ENCODE measurements at places on chromosomes 7 and 10.

DNA sequence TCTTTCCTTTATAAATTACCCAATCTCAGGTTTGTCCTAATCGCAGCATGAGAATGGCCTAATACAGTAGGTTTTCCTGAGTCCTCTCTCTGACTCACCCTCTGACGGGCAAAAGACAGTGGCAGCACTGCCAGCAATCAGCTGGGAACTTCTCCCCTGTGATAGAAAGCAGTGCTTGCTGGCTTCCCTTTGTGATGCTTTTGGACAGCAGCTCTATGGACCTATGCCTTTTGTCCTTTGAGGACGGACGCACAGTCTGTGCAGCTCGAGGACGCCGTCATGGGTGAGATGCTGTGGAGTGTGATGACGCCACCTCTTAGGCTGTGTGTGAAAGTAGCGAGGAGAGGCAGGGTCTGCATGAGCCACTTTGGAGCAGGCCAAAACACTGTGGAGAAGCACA lies 68.8 kb downstream of the KIAA1217 start:
- no peak for DNase-seq

DNA sequence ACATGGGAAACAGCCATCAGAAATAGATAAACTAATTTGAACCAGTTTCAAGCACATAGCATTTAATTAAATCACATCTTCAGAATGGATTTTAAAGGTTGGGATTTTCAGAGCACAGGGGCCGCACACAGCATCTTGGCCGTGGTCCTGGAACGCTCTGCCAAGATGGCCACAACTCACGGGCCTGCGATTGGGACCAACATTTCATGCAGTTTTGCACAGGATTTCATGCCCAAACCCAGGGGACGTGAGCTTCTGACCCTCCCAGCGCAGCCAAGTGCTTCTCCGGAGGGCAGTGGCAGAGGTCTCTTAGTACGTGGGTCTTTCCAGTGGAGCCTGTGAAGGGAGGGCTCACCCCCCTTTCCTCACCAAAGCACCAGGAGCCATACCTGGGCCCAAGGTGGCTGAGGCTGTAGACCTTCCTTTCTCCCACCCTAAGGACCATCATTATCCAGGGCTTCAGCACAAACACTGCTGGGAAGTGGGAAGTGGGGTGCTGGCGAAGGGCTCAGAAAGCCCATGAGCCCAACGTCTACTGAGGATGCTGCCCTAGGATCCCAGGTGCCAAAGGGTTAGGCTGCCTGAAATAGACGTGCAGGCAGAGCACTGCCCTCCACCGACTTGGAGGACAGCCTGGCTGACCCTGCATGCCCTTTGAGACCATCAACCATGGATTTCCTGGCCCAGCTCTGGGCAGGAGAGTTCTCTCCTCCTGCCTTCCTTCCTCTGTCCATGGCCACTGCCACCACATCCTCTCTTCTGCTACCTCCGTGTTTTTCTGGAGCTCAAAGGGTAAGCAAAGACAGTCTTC lies 611.2 kb upstream of the MGMT start:
- no peak for DNase-seq

DNA sequence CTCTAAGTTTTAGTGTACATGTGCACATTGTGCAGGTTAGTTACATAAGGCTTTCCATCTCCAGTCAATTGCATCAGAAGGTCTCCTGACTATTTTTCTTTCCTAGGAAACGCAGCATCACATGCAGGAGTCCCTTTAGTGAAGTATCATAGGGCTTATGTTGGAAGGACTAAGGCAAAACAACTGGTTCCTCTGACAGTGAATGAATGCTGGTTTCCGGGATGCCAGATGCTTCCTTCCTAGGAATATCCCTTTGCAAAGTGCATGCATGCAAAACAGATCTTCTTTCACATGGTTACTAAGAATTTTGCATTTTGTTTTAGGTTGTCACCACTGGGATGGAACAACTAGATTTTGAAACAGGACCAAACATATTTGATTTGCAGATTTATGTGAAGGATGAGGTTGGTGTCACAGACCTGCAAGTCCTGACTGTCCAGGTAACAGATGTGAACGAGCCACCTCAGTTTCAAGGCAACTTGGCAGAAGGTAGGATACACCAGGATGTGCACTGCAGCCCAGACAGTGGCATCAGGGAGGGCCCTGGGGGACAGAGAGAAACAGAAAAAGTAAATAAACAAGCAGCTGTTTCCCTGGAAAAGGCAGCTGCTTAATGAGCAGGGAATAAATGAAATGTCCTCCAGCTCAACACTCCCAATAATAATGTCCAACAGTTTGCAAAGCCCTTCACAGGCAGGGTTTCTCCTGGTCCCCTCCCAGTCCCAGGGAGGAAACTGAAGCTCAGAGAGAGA lies 17.8 kb downstream of the CDHR3 start:
- no peak for DNase-seq

- no peak for DNase-seq
These were observed 193.6 kb downstream of the MAD1L1 start for GRCh38 chr7:2038931-2039728.

DNA sequence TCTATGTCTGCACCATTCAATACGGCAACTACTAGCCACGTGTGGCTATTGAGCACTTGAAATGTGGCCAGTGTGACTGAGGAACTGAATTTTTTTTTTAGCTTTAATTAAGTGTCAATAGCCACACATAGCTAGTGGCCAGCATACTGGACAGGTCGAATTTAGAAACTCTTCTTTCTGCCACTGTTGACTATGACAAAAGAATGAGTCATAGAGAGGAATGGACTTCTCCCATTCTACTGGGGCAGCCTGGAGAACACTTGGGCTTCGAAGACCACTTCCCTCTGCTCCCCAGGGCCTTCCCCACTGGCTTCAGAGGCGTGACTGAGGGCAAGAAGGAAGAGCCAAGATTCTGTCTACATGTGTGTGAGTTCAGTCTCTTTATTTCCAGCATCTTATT lies 137.5 kb downstream of the SNX10 start:
- DNase-seq = no peak

DNA sequence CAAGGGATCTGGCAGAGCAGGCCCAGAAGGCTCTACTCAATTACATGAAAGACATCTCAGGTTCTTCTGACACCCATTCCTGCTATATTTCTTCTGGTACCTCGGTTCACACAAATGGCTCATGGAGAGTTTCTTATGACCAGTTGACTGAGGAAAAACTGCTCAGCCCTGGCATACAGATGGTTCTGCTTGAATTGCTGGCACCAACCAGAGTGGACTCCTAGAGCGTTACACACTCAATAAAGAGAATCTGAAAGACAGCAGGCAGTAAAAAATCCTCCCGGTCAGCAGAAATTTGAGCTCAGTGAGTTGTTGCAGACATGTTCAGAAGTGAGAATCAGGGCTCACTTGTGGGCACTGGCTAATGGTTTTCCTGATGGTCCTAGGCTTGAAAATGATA lies 434.4 kb downstream of the TCERG1L start:
- no peak for DNase-seq

DNA sequence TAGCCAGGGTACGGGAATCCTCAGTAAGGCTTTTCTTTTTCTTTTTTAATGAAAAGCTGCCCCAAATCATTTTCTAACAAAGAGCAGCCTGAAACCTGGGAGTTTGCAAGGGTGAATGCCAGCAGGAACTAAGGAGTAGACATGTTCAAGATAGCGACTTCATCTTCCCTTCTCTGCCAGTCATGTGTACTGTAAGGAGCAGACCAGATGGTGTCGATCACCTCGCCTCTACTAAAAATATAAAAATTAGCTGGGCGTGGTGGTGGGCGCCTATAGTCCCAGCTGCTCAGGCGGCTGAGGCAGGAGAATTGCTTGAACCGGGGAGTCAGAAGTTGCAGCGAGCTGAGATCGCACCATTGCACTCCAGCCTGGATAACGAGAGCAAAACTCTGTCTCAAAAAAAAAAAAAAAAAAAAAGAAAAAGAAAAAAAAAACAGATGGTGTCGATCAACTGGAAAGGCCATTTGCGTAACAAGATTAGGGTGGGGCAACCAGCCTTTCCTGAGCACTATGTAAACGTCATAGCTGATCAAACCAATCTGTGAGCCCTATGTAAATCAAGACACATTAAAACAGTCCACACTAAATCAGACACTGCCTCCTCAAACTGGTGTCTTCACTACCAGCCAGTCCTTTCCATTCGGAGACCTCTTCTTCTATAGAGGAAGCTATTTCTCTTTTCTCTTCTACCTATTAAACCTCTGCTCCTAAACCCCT lies 33.8 kb downstream of the NOLC1 start:
- no peak for DNase-seq

- DNase-seq = no peak
These were observed 163.0 kb upstream of the KLF14 start for GRCh38 chr7:130896898-130897514.

DNA sequence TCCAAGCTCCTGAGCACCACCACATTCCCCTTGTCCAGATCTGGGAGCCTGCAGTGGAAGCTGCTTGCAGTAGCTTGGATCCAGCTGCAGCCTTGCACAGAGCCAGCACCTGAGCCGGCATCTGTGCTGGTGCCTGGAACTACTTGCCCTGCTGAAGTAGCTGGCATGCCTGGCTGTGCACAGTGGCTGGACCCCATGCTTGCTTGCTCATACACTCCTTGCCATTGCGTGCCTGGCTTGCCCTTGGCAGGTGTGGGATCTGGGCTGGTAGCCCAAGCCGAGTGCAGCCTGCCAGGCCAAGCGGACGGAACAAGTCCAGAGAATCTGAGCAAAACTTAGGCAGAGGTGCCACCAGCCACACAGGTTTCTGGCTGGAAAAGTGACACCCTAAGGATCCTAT lies 759.9 kb downstream of the IPMK start:
- no peak for DNase-seq

GRCh38 chr7:37409461-37409860 lies 39.2 kb downstream of the ELMO1 start:
- no peak for DNase-seq

DNA sequence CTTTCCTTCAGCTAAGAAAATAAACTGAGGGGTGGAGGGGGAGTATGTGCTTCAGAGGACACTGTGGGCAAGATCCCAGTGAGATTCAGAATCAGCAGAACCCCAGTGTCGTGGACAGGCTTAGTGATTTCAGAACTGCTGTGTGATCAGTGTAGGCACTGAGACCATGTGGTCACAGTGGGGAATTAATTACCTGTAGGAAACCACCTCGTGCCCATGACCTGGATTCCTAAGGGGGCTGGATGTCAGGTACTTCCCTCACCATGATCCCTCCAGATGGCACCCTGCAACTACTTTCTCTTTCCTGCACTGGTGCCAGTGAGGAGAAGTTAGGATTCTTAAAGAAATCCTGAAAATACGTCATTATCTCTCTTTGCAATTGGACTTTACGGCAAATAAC lies 64.4 kb downstream of the HBP1 start:
- DNase-seq = no peak

DNA sequence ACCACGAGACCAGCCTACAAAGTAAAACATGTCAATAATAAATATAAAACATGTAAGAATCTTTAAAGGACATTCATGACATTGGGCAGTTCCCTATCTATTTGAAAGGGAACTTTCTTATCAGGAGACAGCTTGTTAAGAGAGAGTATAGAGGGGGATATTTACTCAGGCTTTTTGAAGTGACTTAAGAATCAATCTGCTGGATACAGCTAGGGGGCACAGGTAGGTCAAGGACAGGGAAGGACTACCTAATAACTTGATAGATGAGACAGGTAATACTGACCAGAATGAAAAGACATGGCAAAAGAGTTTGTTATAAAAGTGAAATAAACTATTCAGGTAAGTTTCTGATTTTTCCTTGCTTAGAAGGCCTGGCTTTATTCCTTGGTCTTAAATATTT lies 21.8 kb upstream of the LRRD1 start:
- peak; percentile 9 for DNase-seq

DNA sequence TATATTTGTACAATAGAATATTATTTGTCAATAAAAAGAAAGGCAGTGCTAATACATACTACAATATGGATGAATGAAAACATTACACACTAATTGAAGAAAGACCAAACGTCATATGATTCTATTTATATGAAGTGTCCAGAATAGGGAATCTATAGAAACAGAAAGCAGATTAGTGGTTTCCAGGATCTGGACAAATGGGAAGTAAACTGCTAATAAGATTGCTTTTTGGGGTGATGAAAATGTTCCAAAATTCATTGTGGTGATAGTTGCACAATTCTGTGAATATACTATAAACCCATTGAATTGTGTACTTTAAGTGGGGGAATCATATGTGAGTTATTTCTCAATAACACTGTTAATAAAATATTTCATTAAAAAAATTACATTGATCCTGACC lies 78.2 kb upstream of the IFRD1 start:
- DNase-seq = no peak

DNA sequence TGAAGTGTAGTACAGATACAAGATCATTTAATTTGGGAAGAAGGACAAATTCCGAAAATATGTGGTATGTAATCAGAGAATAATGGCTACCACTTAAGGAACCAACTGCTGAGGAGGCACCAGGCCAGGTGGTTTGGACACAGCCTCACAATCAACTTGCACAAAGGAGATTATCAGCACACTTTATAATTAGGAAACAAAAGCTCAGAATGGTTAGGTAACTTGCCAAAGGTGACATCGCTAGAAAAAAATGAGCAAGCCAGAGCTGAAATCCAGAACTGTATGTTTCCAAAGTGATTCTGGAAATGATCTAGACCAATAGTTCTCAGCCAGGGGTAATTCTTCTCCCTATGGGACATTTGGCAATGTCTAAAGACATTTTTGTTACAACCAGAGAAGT lies 36.6 kb downstream of the ERCC6 start:
- DNase-seq = no peak

GRCh38 chr10:28644647-28645046 lies 32.7 kb upstream of the BAMBI start:
- no peak for DNase-seq

GRCh38 chr7:157668884-157669767 lies 332.3 kb downstream of the DNAJB6 start:
- DNase-seq = no peak

DNA sequence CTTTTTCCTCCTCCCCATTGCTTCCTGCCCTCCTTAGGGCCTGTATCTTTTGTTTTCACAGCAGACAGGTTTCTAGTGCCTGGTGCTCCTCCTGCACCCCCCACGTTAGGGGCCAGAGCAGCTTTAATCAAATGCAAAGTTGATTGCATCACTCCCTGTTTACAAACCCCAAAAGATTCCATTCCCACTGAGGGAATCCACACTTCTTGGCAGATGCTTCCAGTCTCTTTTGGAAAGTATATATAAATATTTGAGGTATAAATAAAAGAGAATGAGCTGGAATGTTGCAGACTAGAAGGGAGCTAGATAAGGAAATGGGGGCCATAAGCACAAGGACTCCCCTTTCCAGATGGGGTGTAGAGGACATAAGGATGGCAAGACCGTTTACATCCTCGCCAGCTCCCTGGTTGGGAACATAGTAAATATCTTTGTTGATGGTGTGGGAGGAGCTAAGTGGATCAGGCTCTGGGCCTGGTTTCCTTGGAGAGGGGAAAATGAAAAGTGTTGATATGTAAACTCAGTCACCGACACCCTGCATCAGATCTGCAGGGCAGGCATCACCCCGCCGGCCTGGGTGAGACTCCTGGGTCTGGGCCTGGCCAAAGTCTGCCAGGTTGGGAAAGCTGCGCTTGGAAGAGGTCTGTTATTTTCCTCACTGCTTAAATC lies 6.2 kb downstream of the RARRES2 start:
- no peak for DNase-seq

Measured in CMK (cell line).